ENCODE measurements at places on chromosomes 11 and 22.

DNA sequence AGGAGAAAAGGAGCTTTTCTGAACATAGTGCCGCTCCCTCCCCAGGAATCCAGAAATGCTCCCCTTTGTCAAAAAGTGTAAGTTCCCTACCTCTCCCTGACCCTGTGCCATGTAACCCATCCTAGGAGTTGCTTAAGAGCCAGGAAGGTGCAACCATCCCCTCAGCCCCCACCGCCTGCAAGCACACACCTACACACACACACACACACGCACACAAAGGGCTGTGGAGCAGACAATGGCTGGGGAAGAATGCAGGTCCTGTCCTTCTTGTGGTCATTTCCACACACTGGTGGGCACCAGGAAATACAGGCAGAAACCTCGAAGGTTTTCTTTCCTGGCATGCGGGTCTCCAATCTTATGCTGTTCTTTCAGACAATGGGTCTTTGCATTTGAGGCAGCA is 1.2 kb downstream of the P2RX3 start:
- no peak for DNase-seq

- no peak for DNase-seq
These were observed 83.6 kb upstream of the PPARA start for GRCh38 chr22:46066691-46067090.

DNA sequence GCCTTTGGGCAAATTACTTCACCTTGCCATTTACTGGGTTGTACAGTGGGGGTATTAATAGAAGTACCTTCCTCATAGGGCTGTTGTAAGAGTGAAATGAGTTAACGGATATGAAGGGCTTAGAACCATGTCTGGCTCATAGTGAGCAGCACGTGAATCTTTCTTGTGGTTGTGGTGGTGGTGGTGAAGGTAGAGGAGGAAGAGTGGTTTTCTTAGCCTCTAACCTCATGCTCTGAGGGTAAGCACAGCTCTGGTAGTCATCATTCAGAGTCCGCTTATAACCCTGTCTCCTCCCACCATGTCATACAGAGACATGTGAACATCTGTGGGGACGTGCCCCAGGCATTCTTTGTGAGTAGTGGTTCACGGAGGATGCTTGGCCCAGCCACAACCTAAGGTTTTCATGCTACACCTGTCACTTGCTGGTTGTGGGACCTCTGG is 43.6 kb downstream of the TEAD1 start:
- peak; percentile 7 for DNase-seq

- DNase-seq: no peak
These were observed 179.5 kb upstream of the NECTIN1 start for GRCh38 chr11:119908573-119908904.

- no peak for DNase-seq
These were observed 24.0 kb upstream of the TMEM191C start for GRCh38 chr22:21443057-21443734.
